Osteocyte (in vitro differentiated cells): ENCODE measurements at places on chromosomes 5 and 9.

DNA sequence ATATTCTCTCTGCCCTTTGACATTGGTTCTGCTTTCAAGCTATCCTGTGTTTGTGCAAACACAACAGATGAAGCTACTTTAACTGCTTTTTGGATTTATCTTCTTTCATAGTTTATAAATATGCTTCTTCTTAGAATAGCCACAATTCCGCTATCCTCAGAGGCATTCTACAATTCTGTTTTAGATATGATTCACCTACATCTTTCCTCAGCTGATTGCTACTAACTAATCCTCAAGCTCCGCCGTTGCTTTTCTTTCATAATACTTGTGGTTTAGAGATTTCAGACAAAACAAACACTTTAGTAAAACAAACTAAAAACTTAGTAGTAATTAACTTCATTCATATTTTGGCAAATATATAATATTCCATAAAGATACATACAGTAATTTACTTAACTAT lies 52.5 kb downstream of the ECPAS start:
- DNase-seq: no peak

GRCh38 chr9:133619791-133620190 lies 10.6 kb upstream of the FAM163B start:
- DNase-seq: no peak

GRCh38 chr5:178320281-178320855 lies 87.8 kb upstream of the PHYKPL start:
- DNase-seq: no peak

DNA sequence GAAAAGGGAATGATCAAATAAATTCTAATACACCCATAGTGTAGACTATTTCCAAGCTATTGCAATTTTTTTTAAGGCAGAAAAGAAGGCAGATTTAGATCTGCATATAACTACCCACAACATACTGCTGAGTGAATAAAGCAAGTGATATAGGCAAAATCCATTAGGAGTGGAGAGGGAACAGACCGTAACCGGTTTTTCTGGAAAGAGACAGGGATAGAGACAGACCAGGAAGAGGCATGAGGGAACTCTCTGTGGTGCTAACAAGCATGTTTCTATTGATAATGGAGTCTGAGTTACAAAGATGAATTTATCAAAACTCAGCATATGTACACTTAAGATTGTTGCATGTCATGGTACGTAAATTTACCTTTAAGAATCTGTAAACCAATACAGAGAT lies 14.5 kb downstream of the ZDHHC21 start:
- no peak for DNase-seq

- no peak for DNase-seq
These were observed 222.9 kb upstream of the ANKRD55 start for GRCh38 chr5:56456002-56456401.

- DNase-seq: no peak
These were observed 281.5 kb downstream of the CTNND2 start for GRCh38 chr5:11622785-11623184.

DNA sequence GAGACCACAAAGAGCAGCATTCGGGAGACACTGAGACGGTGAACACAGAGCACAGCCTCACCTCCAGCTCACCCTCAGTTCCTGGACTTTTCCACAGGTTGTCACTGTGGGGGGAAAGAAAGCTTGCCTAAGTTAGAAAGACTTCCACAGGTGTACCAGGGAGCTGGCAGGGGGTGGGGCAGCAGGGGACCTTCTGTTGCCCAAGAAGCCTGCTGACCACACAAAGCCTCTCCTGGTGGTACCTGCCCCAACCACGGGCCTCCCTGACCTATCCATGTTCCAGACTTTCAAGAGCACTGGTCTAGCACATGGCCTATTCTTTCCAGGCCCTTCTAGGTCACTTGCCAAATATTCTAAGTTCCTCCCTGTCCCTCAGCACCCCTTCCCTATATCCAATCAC lies 550.8 kb downstream of the BNC2 start:
- no peak for DNase-seq

- no peak for DNase-seq
These were observed at the start of gene RNF183 for GRCh38 chr9:113302792-113303418. RNF183 (minus strand) TSS chr9:113303376; CDS start chr9:113298184, 5,192 bp downstream.

DNA sequence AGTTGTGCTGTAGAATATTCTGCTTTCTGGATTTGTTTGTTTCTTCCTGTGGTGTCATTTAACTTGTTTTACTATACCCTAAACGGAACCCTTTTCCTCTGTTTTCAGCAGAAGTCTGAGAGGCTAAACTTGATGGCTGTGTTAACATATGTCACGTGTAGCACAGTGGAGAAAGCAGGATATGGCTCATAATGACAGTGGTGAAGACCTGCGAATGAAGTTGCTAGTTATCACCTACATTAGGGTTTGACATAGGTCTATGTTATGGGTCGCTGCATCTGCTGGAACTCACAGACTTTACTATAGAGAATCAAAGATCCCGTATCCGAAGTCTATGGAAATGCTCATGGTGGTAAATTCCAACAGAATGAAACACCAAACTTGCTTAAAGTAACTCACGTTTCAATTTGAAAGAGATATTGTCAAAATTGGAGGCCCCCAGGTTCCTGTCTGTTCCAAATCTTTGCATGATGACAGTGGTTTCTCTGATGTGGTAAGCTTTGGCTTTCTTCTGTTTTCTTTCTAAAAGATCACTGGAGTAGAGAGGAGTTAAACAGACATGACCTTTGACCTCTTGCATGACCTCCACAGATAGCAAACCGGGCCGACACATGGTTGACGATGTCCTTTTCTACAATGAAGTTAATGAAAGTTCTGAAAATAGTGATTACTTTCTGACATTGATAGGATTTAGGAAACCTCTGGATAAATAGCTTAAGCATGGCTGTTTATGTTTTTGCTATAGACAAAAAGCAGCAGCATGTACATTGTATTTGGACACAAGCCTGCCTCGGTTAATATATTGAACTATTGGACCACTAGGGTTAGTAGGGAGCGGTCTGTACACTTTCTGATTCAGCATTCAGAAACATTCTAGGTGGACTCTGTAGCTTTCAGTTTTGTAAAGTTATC lies 3.1 kb upstream of the CATSPER3 start:
- DNase-seq: no peak

DNA sequence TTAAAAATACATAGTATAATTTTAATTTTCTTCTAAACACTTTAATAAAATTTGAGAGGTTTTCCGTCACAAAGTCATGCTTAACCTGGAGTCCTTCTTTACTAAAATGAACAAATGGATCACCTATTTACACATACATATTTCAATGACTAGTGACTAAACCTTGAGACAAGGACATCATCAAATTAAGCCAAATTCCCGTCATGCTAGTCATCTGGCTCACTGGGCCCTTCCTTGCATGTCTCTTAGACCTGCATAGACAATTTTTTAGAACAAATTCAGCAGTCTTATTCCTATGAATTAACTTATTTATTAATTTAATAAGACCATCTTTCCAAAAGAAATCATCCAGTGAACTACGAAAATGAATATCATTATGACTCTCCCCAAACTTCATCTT lies 26.6 kb downstream of the ERAP2 start:
- DNase-seq: no peak

- no peak for DNase-seq
These were observed 17.3 kb upstream of the TMOD1 start for GRCh38 chr9:97484134-97484533.

DNA sequence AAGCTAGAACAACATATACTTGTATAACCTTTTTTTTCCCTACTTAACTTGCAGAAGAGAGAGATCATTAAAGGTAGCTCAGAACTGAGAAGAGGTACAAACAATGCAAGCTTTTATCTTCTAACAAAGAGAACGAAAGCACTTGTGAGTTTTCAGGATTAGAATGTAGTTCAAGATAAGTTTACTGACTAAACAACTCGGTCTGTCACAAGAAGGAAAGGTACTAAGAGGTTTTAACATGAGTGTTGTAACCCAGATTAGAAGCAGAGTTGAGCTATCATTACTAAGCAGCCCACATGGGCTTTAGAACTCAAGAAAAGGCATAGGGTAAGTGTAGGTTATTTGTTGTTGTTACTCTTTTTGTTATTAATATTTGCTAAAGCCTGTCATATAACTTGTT lies 25.2 kb downstream of the GIN1 start:
- no peak for DNase-seq

GRCh38 chr5:139183502-139183901 lies 14.7 kb downstream of the SIL1 start:
- no peak for DNase-seq

- DNase-seq: no peak
These were observed 38.4 kb upstream of the PLEKHG4B start for GRCh38 chr5:53381-54174.

GRCh38 chr5:93925321-93925720 lies 183.9 kb upstream of the POU5F2 start:
- no peak for DNase-seq

GRCh38 chr5:65307088-65307487 lies 174.6 kb downstream of the ADAMTS6 start:
- DNase-seq: no peak

- no peak for DNase-seq
These were observed at the start of gene BRINP1 for GRCh38 chr9:119368681-119369581. BRINP1 (minus strand) TSS chr9:119369435; CDS start chr9:119313355, 56,080 bp downstream.

DNA sequence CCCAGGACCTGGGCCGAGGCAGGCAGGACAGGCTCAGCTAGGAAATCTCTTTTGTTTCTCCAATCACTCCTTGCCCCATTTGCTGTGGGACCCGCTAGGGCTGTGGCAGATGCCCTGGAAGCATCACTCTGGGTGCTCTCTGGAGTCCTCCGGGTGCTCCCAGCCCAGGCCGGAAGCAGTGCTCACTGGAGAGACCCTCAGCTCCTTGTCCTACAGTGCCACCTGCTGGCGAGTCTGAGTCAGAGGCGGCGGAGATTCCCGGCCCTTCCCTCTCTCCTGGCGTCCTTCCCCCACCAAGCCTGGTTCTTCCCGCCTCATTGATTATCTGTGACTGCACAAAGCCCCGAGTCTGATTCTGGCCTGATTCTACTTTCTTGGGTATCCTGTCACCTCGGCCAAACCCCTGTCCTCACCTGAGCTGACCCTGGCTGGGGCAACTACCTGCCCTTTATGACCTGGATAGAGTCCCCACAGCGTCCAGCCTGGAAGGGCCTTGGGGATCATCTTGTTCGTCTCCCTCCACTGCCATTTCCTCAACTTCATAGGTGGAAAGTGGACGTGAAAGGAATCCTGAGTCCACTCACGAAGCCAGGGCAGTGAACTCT lies 7.3 kb upstream of the BARHL1 start:
- DNase-seq: peak; percentile 92

- DNase-seq: no peak
These were observed 80.4 kb downstream of the TEK start for GRCh38 chr9:27189426-27189825.

DNA sequence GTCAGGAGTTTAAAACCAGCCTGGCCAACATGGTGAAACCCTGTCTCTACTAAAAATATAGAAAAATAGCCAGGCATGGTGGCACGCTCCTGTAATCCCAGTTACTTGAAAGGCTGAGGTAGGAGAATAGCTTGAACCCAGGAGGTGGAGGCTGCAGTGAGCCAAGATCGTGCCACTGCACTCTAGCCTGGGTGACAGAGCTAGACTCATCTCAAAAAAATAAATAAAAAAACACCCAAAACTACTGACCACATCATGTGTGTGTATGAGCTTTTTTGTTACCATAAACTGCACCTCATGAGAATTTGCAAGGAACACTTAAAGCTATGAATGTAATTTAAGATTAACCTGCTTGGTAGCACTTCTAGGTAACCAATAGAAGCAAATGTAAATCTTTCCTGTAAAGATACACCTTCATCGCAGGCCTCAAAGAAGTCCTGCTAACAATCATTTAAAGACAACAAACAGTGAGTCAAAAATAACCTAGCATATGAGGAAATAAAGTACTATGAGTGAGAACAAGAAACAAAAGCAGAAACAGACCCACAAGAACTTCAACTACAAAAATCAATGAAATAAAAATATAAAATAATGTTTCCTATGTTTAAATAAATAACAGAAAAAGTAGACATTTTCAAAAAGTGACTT lies 13.0 kb downstream of the SLC38A9 start:
- DNase-seq: no peak

GRCh38 chr5:74993743-74994142 lies 58.6 kb downstream of the GCNT4 start:
- no peak for DNase-seq

DNA sequence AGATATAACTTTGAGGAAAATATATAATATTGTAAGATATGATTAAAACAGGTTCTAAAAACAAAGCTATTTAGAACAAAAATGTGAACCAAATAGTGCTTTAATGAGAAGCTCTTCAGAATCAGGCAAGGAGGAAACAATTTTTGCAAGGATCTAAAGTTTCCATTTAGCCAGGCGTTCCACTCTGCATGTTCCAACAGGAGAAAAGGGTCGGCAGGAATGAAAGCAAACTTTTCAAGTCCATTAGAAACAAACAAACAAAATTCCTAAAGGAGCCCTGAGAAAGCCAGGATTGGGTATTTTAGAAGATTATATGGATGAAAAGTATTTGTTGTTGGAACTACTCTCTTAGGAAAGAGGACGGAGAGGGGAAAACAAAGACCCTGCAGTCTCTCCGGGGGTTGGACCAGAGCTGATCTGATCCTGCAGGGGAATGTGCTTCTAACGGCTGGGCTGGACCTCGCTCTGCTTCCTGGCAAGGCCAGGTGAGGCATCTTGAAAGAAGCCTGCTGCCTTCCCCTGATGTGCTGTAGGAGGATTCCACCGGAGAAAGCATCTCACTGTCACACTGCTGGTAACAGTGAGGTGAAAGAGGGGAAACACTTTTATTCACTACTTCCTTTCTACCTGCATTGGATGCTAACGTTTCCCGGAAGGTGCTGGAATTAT lies 94.6 kb downstream of the PRRT1B start:
- DNase-seq: no peak

DNA sequence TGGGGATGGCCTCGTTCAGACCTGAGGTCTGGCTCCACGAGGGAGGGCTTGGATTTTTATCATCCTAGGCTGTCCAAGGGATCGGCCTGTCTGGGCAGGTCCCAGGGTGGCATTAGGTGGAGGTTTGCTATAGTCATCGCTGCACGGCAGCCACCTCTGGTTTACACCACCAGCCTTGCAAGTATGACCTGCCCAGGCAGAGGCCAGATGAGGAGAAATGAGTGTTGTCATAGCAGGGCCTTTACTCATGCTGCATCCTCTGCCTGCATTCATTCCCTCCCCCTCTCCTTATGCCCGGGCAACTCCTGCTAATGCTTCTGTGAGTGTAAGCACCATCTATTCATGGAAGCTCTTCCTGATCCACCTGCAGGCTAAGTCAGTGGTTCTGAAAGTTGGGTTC lies 15.3 kb upstream of the NDST1 start:
- DNase-seq: no peak

DNA sequence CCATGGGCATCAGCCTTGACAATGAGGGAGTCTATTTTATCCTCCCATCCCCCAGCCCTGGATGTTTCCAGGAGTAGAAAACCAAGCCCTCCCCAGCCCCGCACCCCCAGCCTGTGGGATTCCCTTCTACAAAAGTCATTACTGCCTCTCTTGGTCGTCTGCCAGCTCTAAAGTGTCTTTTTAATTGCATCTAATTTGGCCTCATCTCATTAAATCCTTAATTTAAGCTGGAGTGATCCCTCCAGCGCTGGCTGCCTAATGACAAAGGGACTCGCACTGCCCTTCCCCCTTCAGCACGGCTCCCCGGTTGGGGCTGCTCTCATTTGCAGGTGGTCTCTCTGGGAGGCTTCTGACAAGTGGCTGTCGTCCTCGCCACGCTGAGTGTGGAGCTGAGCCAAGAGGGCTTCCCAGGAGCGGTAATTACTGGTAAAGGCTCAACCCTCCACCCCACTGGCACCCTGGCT lies 107.9 kb upstream of the ALDH1B1 start:
- peak; percentile 75 for DNase-seq
